ENCODE measurements at places on chromosomes 7 and 10.

GRCh38 chr7:155494551-155494950 lies 36.6 kb downstream of the EN2 start:
- no peak for DNase-seq

GRCh38 chr7:19899529-19899928 lies 126.1 kb upstream of the TMEM196 start:
- DNase-seq = no peak

GRCh38 chr7:11615174-11615573 lies 216.8 kb downstream of the THSD7A start:
- no peak for DNase-seq

- no peak for DNase-seq
Observed at GRCh38 chr10:6083523-6084475, 5.0 kb upstream of the RBM17 start.

DNA sequence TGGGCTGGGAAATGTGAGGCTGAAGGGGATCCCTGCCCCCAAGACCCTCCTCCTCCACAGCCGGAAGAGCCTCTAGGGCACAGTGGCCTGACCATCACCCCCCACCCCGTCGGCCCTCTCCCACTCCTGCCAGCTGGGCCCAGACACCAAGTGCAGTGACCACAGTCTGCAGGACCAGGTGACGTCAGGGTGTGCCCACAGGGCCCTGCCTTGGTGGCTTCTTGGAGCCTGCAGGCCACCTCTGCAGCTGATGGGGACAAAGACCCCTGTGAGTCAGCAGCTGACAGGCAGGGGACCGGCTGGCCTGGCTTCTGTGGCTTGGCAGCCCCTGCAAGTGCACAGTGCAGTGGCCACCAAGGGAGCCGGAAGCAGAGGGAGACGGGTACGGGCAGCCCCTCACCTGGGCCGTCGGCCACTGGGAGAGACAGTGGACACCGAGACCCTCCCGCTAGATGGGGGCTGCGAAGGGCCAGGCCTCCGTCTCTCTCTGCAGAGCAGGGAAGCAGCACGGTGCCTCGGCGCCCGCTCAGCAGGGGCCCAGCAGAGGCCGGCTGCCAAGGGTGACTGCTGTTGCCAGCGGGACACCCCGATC lies 274.6 kb downstream of the ELFN1 start:
- DNase-seq = no peak

GRCh38 chr10:50447691-50448090 lies 176.1 kb downstream of the SGMS1 start:
- no peak for DNase-seq

DNA sequence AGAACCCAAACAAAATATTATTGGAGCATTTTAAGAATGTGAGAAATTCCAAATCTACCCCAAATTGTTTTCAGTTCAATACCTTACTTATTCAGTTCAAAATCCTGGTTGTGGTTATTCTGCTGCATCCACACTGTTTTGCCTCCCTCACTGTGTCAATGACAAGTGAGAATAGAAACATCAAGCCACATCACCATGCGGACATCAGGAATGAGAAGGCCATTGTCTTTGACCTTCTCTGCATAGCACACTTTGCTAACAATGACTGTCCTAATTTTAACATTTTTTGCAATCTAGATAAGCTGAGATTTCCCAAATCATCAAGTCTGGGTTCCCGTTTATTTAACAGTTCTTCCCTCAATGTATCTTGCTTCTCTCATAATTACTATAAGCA lies 93.7 kb downstream of the ELAPOR2 start:
- DNase-seq = no peak

- DNase-seq = peak; percentile 59
Observed at GRCh38 chr7:34823650-34824258, 165.7 kb downstream of the NPSR1 start.

DNA sequence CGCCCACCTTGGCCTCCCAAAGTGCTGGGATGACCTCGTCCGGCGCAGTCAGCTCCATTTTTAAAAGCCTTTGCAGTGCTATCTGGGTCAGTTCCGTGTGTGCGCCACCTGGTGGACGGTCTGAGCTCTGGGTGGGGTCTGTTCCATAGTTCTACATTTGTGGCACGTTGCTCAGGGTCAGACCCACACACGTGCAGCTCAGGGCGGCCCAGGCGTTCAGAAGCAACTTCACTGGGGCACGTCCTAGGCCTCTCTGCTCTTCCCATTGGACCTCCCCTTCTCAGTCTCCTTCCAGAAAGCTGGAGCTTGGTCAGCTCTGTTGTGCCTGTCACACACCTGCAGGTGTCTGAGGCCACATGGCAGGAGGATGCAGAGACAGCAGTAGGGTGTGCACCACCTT lies 137.9 kb downstream of the DNAJB6 start:
- DNase-seq = peak; percentile 48
